ENCODE measurements at places on chromosomes 3 and 15. TPM values are rescaled to one million over a fixed set of nuclear protein-coding genes. Genes with fewer than 3 reads are reported as not detected.

GRAMD1C gene
- total RNA-seq: 0.13 TPM

PLAAT1 gene
- total RNA-seq: not detected

CDHR4 gene
- total RNA-seq: not detected

BFSP2 gene
- not detected for total RNA-seq
